Stomach (tissue), 19 donors: ENCODE measurements at places on chromosomes 4 and X. TPM values are rescaled to one million over a fixed set of nuclear protein-coding genes. Genes with fewer than 3 reads are reported as not detected.

The GJB1 gene
- total RNA-seq: not detected

The DCHS2 gene
- total RNA-seq: not detected

DNA sequence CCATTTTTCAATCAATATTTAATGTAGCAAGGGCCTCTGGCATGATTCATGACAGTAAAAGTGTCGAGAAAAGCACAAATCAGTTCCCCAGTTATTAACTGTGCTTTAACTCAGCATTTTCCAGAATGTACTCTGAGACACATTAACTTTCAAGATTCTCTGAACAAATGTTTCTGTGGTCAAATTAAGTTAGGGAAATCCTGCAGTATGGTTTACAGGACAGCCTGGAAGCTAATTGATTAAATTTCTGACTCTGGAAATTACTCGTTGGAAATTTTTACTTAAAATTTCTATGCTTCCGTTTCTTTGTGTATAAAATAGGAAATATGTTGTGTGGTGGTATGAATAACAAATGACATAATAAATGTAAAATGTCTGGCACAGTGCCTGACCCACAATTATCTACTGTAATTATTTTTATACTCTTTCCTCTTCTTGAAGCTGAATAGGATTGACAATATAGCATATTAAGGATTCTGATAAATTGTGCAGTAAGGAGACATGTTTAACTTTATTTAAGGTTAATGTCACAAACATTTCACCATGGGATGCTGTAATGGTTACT is 33.7 kb downstream of the STK32B start:
- H3K4me1 ChIP-seq: no peaks in the 10 kb centered on the region
- H3K36me3 ChIP-seq: no peaks in the 10 kb centered on the region
- H3K27ac ChIP-seq: no peak overlapping the region
- no peaks in the 10 kb centered on the region for H3K27me3 ChIP-seq
- no peak overlapping the region for H3K4me3 ChIP-seq
- no peak for DNase-seq

DNA sequence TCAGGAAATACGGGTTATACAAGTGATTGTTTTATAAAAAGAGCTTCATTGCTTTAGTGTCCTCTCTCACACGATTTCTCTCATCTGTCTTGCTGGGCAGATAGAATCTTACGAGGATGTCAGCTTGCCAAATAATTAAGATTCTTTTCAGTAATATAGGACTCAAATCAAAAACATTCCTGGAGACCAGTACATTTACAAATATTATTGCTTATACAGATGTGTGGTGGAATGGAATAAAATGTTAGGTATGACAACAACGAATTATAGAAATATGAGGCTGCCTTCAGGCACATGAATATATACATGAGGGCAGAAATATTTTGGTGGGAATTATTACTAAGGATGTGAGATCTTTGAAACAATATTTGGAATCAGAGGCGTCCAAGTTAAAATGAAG is 88.9 kb downstream of the GC start:
- DNase-seq: no peak
- no peak overlapping the region for H3K27ac ChIP-seq
- H3K4me3 ChIP-seq: no peak overlapping the region
- H3K27me3 ChIP-seq: no peaks in the 10 kb centered on the region
